ENCODE measurements at places on chromosomes 4 and X. TPM values are rescaled to one million over a fixed set of nuclear protein-coding genes. Genes with fewer than 3 reads are reported as not detected.

INTU gene
- 26.9 TPM for total RNA-seq

MMAA gene
- total RNA-seq, result 7.7 TPM

- DNase-seq, result no peak
Measured at GRCh38 chr4:26062215-26062614, 148.2 kb downstream of the SMIM20 start.

DNA sequence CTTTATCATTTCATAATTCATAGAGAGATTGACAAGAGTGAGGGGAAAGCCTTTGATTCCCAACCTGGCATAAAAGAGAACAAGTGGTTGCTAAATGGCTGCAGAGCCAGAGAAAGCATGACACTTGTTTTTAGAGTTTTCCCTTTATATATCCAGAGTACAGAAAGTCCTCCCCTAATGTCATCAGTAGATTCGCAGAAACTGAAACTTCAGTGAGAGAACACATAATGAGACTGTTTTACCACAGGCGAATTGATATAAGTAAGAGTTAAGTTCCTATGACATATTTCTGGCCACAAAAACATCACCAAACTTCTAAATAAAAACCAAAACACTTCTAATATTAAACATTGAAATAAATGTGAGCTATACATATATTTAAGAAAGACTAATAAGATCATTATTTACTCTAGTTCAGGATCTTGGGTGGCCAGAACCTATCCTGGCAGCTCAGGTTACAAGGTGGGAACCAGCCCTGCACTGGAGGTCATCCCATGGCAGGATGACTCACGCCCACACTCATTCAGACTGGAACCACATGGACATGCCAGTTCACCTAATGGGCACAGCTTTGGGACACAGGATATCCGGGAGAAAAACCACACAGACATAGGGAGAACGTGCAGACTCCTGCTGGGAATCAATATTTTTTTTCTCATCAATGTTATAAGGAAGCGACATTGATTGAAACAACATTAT, 35.5 kb downstream of the NWD2 start:
- DNase-seq, result no peak

- DNase-seq, result no peak
Measured at GRCh38 chr4:22416403-22416802, 99.5 kb downstream of the ADGRA3 start.

All from frontal cortex (tissue), 4 donors.